ENCODE measurements at places on chromosomes 5 and 9.
A peak's percentile ranks its signal among the peaks of the same experiment; 100 is the strongest.

DNA sequence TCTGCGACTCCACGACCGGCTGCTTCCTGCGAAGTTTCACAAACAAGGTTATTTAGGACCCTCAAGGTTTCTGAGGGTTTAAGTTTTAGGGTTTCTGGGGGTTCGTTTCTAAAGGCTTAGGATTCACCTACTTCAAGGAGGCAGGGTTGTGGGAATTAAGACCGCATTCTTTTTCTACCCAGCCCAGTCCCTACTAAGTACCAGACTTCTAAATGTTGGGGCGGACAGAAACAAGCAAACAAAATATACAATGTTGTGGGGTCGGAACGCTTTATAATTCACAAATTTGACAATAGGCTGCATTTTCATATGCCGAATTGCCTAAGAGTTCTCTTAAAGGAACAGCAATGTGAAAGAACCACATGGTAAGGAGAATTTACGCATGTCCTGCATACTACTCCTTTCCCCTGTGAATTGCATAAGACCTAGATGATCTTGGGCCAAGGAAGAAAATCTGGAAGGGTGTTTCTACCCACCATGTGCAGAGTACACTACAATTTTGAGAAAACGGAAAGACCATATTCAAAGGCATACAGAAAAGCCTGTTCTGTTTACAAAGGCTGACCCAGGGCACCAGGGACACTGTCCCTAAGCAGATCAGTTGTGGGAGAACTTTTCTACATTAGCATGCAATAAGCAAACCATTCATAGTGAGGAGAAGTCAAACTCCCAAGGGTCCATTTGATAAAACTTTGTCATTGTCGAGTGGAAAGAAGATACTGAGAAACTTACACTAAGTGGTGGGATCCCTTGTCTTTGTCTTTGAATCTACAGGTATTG lies 457.3 kb downstream of the RAB3C start:
- no peak for DNase-seq

DNA sequence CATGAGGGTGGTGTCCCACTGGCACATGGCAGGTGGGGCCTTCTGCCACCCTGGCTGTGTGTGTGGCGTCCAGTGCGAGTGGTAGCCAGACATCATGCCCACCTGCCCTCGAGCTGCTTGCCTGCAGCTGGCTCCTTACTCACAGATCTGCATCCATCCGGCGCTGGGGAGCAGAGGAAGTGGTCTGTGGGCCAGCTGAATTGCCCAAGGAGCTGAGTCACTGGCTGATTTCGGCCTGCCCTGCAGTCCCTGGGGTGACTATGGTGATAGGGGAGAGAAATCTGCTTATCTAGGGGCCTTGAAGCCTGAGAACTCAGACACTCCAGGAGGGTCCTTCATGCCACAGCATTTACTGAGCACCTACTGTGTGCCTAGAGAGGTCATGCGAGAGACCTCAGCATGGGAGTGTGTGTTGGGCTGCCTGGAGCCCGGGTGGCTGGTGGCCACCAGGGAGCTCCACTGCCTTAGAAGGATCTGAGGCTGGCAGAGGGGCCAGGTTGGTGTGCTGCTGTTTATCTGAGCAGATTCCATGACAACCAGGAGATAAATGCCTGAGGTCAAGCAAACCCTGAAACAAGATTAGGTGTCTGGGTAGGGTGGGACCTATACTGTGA lies 57.1 kb downstream of the SLC22A5 start:
- peak; percentile 72 for DNase-seq

- DNase-seq: no peak
Observed at GRCh38 chr5:61351733-61352132, 19.7 kb downstream of the ZSWIM6 start.

DNA sequence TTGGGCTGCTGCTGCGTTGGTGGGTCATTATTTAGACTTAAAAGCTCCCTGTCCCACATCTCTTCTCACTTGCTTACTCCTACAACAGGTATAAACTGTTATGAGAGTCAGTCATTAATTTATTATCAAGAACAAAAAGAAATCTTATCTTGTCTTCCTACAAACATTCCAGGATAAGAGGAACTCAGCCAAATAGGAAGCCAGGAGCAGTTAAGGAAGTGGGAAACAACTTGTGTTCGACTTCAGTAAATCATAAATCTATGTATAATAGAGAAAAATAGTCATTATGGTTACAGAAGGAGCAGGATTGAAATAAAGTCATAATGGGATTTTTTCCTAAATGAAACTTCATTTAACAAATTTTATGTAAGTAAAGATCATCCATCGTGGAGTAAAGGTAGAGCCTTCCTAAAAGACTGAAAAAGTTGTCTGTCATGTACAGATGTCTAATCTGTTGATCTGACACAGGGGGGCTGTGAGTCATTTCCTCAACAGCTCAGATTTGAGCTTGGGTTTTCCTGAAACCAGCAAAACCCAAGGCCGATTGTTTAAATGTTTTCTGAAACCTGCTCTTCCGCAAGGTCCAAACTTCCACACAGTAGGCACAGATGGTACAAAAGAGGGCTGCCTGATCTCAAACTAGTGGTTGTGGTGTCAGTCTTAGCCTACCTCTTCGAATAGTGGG lies 25.3 kb upstream of the LRRTM2 start:
- no peak for DNase-seq
